Umbilical cord (tissue), 2 donors: ENCODE measurements at places on chromosomes 11 and 22.

DNA sequence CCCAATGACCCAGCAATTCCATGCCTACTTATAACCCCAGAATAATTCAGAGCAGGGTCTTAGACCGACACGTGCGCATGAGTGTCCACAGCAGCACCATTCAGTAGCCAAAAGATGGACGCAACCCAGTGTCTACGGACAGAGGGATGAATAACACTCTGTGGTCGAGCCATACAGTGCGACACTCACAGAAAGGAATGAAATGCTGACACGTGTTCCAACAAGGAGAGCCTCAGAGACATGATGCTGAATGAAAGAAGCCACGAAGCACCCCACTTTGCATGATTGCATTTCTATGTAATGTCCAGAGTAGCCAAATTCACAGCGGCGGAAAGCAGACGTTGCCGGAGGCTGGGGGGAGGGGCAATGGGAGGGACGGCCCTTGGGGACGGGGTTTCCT lies 134.4 kb downstream of the CTTN start:
- no peak for DNase-seq

GRCh38 chr22:45413368-45414211 lies at the start of the genes RIBC2 and SMC1B:
Gene RIBC2, plus strand, starts transcription at chr22:45413693. Its CDS starts 194 bp downstream, at chr22:45413887.
Gene SMC1B, minus strand, starts transcription at chr22:45413599. Its CDS starts 32 bp downstream, at chr22:45413567.
- peak; percentile 90 for DNase-seq

- no peak for DNase-seq
Observed at GRCh38 chr11:69962152-69962551, 116.0 kb upstream of the ANO1 start.

- no peak for DNase-seq
Observed at GRCh38 chr11:95406271-95406670, 175.3 kb upstream of the SESN3 start.

DNA sequence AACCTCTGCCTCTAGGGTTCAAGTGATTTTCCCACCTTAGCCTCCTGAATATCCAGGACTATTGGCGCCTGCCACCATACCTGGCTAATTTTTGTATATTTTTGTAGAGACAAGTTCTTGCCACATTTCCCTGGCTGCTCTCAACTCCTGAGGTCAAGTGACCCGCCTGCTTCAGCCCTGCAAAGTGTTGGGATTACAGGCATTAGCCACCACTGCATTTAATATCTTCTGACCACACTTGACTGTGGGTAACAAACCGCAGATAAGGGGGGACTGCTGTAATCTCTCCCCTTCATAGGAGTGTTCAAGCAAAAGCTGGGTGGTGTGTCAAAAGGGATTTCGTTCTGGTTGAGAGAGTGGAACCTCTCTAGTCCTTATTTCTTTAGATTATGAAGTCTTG lies 53.4 kb downstream of the GRAMD1B start:
- no peak for DNase-seq

DNA sequence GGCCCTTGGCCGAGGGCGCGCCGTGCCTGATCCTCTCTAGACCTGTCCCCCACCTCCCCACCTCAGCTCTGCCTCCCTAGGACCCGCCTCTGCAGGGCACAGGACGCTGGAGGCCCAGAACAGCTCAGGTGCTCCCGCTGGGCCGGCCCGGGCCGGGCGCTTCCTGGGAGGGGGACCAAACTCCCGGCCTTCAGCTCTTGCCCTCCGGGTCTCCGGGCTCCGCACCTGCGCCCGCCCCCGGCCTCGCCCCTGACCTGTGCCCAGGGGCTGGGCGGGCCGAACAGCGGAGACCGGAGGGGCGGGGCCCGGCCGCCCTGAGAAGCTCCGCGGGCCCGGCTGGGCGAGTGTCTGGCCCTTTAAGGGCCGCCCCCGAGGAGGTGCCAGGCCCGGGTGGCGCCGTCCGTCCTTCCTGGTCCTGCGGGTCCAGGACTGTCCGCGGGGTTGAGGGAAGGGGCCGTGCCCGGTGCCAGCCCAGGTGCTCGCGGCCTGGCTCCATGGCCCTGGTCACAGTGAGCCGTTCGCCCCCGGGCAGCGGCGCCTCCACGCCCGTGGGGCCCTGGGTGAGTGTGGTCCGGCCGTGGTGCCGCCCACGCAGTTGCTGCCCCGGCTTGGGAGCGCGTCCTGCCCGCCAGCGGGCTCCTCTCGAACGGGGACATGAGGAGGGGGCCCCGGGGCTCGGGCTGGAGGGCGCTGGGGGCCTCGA lies at the start of gene SSH3:
SSH3 (plus strand) TSS at position 399 of the 703 bp plus-strand sequence; CDS start at position 495, 96 bp downstream.
- DNase-seq = peak; percentile 80

DNA sequence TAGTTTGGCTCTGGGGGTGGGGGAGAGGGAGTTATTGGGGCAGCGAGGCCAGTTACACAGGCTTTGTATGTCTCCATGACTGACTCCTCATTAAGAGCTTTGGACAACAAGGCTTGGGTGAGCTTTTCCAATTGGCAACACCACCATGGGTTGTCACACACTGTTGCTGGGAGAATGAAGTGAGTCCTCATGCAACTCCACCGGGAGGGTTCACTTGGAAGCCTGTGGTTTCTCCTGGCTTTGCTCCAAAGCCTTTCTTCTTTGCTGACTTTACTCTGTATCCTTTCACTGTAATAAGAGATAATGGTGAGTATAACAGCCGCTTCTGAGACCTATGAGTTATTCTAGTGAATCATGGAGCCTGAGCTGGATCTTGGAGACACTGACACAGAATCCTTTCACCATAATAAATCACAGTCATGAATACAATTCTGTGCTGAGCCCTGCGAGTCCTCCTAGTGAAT lies 24.9 kb downstream of the EIF3F start:
- DNase-seq = peak; percentile 87

DNA sequence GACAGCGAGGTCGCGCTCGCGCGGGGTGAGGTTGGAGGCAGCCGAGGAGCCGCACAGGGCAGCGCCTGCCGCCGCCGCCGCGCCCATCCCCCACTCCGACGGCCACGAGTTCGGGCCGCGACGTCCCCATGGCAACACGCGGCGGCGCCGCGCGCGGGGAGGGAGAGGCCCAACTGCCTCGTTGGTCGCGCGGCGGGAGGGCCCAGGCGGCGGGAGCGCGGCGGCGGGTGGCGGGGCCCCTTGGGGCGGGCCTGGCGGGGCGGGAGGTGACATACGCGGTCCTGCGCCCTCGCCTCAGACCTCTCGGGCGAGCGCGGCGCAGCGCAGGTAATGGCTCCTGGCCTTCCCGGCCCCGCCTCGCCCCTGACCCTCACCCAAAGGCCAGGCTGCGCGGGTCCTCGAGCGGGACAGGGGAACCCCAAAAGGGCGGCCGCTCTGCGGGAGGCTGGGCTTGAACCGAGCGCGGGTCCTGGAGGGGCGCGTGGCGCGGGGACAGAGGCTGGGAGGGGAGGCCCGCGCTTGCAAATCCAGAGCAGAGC lies at the start of gene DEUP1:
DEUP1 (plus strand) TSS at position 297 of the 539 bp plus-strand sequence. CDS start 1,518 bp downstream, outside the sequence.
- DNase-seq = peak; percentile 35

DNA sequence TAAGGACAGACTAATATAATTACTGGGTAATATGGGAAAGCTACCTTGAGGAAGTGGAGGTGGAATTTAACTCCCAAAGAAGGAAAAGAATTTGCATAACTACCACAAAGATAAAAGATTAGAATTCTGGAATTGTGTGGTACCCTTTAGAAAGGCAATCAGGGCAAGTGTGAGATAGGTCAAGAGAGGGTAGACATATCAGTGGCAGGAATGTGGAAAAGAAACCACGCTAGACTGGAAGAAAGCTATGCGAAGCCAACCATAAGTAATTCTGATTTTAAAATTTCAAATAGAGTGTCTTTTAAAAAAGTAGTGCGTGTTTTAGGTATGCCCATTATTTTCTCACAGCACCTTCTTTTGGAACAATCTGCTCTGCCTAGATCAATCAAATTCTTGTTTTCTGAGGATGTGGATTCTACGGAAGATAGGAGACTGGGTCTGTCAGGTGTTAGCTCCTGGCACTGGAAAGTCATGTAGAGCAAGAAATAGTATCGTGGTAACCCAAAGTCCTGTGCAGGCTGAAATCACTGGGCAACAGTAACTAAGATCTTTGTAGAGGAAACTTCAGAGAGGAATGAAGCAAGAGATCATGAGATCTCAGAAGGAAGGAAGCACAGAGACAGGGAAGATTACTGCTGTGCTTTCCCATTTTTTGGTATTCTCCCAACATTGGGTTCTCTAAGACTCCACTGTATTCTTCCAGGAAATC lies 111.3 kb upstream of the MTMR2 start:
- no peak for DNase-seq

- peak; percentile 83 for DNase-seq
Observed at GRCh38 chr11:112320668-112321067, 60.0 kb upstream of the PLET1 start.

DNA sequence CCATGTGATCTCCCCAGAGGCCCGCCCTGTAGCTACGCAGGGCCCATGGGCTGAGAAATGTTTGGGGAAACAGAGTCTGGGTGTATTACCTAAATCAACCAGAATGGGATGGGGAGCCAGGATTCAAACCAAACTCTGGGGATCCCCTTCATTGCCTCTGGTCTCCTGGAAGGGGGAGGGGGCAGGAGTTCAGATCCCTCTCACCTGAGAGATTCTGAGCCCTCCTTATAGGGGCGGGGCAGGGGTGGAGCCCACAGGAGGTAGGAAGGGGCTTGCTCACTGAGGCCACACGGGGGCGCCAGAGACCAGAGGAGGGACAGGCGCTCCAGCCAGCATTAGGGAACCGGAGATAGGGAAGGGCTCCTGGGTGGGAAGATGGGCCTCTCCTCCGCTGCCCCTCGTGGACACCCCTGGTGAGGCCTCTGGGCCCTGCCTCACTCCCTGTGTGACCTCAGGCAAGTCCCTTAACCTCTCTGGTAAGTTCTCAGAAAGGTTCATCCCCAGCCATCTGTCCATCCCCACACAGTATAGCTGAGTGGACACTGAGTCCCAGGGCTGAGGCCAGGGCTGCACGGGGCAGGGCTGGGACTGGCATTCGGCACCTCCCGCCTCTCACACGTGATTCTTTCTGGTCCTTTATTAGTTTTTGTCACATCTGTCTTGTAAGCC lies 2.7 kb upstream of the CDC42BPG start:
- peak; percentile 96 for DNase-seq

DNA sequence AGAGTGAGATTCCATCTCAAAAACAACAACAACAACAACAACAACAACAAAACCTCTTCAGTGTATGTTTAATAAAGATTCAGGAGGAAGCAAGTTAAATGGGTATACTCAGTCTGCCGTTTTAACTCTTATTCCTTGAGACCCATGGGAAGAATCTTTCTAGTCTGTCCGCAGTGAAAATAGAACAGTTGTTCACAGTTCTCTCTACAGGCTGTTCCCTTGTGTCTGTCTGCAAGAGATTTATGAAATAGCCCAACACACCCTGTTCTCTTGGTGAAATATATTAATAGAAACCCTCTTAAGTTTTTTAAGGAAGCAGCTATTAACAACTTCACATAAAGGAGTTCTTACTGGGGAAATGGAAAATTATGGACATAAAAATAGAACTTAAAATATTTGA lies 682.2 kb upstream of the RAG2 start:
- DNase-seq = peak; percentile 6
